Activated CD4-positive, alpha-beta T cell treated with anti-CD3 and anti-CD28 coated beads, Interleukin-2, amount 10 ng/mL, durations not matched to agents 7 days and 5 days (primary cell): ENCODE measurements at places on chromosomes 11 and 22.

DNA sequence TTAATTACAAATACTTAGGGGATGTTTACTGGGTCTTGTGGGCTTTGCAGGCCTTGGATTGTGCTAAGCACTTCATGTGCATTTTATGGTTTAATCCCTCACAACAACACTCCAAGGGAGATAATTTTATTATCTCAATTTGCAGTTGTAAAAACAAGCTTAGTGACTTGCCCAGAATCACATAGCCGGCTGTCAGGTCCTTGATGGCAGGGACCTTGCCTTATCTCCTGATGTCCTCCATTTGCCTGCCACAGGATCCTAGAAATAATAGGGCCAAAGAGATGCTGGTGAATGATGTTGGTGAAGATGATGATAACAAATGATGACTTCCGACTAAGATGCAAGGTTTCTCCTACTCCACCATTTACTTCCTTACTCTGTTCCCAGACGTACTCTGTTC lies 385.4 kb downstream of the TMEM135 start:
- DNase-seq, result no peak

DNA sequence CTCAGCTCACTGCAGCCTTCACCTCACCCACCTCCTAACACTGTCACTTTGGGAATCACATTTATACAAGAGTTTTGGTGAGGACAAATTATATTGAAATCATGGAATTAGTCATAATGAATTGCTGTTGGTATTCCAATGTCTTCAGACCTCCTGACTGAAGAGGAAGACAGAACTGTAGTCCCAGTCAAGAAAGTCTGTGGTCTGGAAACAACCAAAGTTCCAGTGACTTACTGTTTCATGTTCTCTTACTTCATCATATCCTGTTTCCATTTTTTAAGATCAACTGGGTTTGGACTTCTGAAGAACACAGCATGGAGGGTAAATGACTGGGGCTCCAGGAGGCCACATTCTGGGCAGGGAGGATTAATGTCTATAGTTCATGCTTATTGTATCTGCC lies 43.0 kb upstream of the HIPK3 start:
- no peak for DNase-seq

- no peak for DNase-seq
Observed at GRCh38 chr22:37233751-37234631, 10.1 kb downstream of the RAC2 start.

DNA sequence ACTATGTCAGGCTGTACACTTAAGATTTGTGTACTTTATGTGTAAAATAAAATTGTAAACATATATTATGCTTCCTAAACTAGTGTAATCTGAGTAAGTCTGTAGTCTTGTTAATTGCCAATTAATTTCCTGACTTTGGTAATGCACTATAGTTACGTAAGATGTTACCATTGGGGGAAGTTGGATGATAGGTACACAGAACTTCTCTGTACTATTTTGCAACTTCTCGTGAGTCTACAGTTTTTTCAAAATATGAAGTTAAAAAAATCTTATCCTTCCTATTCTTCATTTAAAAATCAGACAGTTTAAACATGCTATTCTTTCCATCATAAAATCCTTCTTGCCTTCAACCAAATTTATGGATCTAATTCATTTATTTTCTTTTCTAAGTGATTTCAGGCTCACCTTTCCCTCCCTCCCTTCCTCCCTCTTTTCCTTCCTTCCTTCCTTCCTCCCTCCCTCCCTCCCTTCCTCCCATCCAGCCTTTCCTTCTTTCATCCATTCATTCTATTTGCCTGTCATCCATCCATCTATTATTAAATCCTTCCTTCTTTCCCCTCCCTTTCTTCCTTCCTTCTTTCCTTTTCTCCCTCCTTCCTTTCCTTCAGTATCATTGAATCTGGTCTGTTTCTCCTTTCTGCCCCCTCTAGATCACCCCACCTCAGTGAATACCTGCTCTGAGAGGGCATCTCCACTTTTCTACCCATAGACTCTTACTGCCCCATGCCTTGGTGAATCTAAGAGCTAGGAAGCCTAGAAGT lies 22.1 kb upstream of the ASCC2 start:
- DNase-seq, result no peak

DNA sequence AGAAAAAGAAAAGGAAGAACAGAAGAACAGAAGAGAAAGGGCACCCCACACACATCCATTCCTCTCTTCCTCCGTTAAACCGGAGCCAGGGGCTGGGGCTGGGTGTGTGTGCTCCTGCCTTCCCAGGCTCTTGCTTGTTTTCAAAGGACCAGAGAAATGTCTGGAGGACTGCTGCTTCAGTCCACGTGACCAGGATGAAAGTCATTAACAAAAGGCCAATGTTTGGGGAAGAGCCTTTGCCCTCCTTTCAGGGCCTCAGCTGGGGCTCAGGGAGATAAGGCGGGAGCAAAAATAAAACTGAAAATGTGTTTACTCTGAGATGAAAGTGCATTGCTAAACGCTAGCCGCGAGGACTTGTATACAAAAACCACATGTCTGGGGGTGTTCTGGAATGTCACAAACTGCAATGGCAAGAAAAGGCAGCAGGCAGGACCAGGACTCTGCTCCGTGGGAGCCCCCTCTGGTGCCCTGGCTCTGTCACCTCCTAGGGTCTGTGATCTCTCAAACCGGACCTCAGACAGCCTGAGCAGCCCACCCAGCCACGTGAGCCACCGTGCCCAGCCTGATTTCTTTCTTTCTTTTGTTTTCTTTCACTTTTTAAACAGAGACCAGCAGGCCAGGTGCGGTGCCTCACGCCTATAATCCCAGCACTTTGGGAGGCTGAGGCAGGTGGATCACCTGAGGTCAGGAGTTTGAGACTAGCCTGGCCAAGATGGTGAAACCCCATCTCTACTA lies 31.6 kb upstream of the MYH9 start:
- DNase-seq, result peak; percentile 18

GRCh38 chr11:27857014-27857413 lies 156.8 kb upstream of the BDNF start:
- no peak for DNase-seq

DNA sequence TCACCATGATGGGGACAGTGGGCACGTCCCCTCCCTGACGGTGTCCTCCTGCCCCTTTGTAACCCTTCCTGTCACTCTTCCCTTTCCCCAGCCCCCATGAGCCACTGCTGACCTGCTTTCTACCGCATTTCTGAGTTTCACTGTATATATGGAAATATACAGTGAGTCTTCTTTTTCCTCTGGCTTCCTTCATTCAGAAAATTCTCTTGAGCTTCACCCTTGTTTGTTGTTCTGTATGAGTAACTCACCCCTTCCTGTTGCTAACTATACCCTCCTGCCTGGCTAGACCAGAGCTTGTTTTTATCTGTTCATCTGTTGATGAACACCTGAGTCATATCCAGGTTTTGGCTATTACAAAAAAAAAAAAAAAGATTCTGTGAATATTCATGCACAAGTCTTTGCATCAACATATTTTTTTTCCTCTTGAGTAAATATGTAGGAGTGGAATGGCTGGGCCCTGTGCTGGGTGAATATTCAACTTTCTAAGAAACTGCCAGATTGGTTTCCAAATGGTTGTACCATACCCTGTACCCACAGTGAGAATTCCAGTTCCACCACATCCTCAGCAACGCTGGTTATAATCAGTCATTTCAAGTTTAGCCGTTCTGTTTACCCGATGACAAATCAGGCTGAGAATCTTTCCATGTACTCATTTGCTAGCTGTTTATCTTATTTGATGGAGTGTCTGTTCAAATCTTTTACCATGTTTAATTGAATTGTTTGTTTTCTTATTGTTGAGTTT lies 62.0 kb downstream of the IGF2 start:
- peak; percentile 34 for DNase-seq

DNA sequence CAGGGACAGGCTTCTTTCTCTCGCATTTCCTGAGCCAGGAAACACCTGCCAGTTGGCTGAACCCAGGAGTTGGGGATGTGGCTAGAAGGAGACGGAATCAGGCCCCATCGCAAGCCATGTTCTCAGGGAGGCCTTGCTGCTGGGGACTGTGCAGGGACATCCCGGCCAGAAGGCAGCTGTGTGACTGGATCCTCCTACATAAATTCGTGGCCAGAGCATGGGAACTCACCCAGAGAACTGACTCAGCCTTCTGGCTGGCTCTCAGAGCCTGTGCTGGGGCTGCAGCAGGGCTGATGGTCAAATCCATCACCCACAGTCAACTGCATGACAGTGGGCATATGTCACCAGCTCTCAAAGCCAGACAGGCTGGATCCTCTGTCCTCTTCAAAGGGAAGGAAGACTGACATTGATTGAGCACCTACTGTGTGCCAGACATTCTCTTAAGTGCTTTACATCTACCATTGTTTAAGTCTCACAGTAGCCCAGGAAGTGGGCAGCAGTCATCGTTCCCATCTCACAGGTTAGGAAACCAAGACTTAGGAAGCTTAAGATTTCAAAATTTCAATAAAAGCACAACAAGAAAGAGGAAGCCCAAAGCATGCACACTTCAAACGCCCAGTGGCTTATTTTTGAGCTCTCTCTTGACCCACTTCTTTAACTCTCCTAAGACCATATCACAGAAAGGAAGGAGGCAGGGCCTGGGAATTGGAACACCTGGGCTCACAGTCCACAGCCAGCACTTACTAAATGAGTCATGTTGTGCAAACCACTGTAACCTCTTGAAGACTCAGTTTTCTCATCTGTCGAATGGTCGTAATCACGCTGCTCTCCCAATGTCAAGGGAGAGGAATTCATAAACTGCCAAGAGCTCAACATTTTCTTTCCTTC lies 30.9 kb upstream of the CACNG2 start:
- DNase-seq, result no peak

- no peak for DNase-seq
Observed at GRCh38 chr11:129251067-129251466, 58.9 kb upstream of the ARHGAP32 start.

DNA sequence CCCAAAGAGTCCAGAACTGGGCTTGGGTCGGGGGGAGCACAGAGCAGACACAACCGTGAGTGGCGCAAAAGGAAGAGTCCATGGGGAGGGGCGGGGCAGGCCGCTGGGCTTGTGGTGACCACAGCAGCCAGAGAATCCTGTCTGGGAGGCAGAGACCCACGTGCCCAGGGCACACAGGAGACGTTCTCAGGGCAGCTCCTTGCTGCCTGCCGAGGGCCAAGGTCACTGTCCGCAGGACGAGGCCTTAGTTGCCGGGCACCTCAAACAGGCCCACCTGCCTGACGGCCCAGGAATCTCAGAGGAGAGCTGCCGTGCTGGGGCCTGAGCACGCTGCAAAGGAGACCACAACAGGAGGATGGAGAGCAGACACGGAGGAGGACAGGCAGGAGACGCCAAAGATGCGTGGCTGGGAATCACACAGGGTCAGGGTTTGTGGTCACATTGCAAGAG lies 87.8 kb downstream of the MYEOV start:
- DNase-seq, result no peak

GRCh38 chr11:70951139-70951804 lies 301.1 kb downstream of the SHANK2 start:
- DNase-seq, result no peak

DNA sequence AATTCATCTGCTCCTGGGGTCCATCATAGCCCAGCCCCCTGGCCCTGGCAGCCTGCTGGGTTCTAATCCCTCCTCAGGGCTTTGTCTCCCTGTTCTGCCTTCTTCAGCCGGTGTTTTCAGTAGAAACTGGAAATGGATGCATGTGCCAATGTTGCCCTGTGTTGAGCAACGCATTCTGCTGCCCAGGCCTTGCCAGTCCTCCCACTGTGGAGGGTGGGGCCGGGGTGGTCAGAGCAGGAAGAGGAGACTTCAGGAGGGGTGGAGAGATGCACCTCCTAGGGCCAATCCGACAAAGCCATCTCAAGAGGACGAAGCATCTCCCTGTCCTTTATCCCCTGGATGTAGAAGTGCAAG lies 27.6 kb upstream of the ZBTB16 start:
- no peak for DNase-seq

- DNase-seq, result no peak
Observed at GRCh38 chr11:107860688-107861087, 2.1 kb upstream of the SLC35F2 start.

- peak; percentile 63 for DNase-seq
Observed at GRCh38 chr22:45318558-45319323, 9.0 kb downstream of the FAM118A start.

DNA sequence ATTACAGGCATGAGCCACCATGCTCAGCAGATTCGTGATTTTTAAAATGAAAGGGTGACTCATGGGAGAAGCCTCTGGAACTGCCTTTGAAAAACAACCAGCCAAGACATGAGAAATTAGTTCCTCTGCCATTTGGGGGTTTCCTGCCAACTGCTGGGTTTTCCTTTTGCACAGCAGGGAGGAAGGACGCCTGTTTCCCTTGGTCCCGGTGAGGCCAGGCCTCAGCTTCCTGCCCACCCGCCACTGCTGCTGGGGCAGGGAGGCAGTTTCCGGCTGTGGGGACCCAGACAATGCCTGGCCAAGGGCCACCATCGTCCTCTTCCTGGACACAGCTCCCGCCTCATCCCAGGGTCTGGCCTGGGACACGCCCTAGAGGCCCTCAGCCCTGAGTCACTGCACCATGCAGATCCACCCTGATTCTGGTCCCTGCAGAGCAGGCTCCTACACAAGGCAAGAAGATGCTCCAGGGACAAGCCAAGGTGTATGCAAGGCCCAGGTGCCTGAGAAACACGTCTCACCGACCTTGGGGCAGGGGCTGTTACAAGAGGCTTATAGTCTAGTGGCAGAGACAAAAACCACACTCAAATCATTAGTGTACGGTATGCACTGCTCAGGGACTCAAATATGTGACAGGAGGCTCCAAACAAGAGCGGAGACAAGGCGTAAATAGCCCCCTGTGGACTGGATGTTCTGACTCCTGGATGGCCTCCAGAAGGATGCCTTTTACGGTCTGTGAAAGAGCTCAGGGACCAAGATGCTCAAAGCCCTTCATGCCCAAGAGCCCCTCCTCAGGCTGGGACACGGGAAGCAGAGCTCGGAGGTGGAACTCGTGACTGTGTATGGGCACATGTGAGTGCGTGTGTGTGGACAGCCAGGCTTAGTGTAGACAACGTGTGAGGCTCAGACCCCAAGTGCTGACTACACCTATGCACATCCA lies 10.0 kb downstream of the PPM1F start:
- no peak for DNase-seq

- no peak for DNase-seq
Observed at GRCh38 chr11:106474274-106474673, 396.8 kb downstream of the AASDHPPT start.

DNA sequence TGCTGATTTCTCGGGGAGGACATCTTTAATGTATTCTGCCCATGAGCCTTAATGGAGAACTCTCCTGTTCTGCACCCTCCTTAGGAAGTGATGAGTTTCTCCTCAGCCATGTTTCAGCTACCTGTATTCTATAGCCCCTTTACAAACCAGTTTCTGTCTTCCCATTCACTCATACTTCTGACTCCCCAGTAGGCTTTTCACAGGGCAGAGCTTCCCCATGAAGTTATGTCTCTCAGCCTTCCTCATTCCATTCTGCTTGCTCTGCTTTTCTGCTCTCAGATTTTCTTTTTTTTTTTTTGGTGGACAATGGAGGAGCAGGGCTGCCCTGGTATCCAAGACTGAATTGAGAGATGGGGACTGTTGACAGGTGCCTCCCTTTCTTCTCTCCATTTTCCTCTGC lies 4.3 kb upstream of the OR52R1 start:
- DNase-seq, result no peak

DNA sequence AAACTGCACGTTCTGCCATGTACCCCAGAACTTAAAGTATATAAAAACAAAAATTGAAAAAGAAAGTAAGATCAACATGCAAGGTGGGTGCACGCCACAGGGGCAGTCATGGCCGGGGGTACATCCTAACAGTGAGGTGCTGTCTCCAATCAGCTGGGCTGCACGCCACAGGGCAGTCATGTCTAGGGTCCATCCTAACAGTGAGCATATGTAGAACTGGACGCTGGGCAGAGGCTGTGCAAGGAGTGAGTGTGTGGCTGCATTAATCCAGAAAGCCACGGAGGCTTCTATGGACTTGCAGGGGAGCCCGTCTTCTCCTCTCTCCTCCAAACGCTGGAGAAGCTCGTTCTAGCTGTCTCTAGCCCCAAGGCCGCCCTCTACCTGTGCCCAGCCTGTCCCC lies 1105.0 kb downstream of the BRD1 start:
- DNase-seq, result no peak
